ENCODE measurements at places on chromosomes 4 and X.

DNA sequence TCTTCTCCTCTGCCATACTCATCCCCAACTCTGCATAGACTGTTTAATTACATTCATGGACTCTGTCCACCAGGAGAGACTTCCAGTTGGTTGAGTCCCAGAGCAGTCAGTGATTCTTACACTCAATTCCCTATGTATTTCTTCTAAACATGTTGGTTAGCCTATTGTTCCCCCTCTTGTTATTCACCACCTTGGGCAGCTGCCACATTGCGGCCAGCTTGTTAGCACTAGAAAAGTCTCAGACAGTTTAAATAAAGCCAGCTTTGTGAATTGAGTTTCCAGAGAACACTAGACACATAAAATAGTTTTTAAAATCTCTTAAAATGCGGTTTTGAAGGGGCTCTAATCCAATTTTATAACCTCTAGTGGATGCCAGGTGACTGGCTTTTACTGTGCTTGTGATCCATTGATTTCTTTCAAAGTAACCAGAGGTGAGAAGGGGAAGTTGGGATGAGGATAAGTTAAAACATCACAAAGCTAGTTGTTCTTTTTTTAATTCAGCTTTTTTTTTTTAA lies 827.7 kb downstream of the FSTL5 start:
- DNase-seq: no peak

GRCh38 chr4:89549907-89550306 lies 242.3 kb upstream of the GPRIN3 start:
- no peak for DNase-seq

DNA sequence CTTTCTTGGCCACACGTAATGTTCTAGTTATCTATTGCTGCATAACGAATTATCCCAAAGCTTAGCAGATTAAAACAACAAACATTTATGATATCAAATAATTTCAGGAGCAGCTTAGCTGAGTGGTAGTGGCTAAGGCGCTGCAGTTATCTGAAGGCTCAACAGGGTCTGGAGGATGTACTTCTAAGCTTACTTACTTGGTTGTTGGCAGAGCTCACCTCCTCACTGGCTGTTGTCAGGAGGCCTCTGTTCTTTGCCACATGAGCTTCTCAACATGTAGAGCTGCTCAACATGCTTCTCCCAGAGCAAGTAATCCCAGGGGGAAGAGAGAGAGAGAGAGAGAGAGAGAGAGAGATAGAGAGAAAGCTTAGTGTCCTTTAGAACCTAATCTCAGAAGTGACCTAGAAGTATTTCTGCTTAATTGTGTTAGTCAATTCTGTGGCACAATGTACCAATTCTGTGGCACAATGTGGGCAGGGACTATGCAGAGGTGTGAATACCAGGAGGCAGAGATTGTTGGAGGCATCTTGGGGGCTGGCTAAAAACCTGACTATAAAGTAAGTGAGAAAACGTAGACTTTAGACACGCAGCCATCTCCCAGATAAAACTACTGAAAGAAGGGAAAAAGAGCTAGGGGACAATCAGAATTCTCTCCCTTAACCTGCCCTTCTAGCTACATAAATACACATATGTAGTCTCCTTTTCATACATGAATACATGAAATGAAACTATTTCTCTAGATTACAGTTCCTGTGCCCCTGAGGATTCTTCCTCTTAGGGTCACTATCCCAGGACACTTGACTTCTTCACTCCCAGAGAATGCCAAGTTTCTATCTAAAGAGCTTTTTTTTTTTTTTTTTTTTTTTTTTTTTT lies 40.2 kb downstream of the HOPX start:
- no peak for DNase-seq

DNA sequence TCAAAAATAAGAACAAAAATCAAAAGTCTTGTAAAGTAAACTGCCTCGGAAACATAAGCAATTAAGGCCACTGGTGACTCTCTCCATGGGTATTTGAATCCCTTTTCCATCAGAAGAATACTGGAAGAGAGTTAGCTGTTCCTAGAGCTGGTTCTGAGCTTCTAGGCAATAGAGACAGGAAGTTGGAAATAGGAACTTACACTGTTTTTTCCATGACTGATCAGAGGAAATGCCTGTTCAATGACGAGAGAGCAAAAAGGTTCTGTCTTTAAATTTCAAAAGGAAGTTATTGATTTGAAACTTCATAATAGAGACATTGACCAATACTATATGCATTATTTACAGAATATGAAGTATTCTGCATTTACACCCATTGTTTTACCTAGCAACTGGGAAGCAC lies 503.5 kb upstream of the ARX start:
- no peak for DNase-seq

DNA sequence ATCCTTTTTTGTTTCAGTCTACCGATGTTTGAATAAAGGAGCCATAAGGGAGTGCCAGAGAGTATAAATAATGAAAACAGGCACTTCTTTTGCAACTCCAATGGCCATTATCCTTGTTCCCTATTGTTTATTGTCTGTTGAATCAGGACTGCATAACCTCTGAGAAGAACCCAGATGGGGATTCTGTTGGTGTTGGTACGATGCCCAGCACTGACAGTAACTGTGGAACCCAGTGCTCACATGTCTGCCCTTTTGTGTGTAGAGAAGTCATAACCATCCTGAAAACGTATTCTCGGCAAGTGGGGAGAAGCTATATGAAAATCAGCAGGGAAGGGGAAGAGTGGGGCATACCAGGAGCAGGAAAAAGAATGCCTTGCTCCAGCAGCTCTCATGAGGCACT lies 195.1 kb upstream of the EDNRA start:
- no peak for DNase-seq

DNA sequence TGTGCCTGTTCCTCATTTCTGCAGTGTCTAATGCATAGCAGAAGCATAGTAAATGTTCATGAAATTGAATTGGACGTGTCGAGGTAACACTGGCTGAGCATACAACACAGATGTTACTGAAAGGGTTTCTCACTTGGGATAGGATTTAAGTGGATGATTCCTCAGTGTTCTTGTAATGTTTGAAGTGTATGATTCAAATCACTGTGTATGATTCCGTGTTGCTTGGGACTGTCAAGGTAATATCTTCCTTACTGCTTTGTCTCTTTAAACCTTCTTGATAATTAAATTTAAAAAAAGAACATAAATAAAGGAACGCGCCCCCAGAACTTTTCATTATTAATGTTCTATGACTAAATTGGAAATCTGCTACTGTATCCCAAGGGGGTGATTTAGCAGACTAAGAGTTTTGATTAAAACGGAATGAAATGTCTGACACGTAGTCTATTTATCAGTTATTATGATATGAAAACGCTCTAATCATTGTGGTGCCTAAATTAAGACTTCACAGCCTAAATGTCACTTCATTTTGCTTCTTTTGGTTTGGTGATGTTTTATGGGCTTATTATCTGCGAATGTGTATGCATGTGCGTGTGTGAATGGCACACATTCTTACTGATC lies 696.9 kb upstream of the EPHA5 start:
- no peak for DNase-seq

- DNase-seq: no peak
Measured at GRCh38 chr4:38105475-38106220, 145.4 kb downstream of the PTTG2 start.

DNA sequence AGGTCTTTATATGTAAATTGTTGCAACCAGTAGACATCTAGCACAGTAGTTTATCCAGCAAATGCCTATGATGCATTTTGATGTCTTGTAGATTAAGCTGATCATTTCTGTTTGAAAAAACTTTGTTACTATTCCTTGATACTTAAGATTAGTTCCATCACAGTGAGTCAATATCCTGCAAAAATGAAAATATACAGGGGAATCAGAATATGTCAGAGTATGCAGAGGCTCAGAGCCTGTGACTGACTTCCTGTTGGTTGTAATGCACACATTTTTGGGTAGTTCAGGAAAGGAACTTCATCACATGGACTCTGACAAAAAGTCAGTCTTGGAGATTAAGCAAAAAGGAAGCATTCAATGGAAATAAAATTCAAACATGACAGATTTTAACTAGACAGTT lies 815.5 kb downstream of the FAT4 start:
- no peak for DNase-seq

GRCh38 chrX:84735025-84735424 lies 232.8 kb upstream of the HDX start:
- no peak for DNase-seq

- no peak for DNase-seq
Measured at GRCh38 chrX:50805276-50805675, 8.7 kb downstream of the SHROOM4 start.

GRCh38 chr4:127631420-127631819 lies 1.3 kb upstream of the INTU start:
- no peak for DNase-seq

GRCh38 chrX:104833401-104833800 lies 267.4 kb downstream of the IL1RAPL2 start:
- DNase-seq: no peak

DNA sequence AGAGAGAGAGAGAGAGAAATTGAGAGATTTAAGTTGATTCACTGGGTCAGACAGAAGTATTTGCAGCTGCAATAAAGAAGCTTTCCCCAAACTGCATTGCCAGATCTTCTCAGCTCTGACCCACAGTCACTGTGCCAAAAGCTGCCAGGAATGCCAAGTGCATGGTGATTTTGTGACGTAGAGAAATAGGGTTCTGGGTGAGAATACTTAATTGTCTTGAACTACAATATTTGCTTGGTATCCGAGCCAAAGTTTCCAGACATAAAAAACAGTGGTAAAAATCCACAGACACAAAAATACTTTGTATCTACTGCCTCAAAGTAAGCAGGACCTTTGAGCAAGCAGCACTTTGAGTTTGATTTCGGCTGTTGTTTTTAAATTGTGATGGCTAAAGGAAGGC lies 331.1 kb downstream of the GRID2 start:
- no peak for DNase-seq

- DNase-seq: no peak
Measured at GRCh38 chrX:150615356-150615755, 46.9 kb downstream of the MTM1 start.

GRCh38 chrX:136203951-136204350 lies 47.2 kb downstream of the MAP7D3 start:
- DNase-seq: no peak

- no peak for DNase-seq
Measured at GRCh38 chr4:85805891-85806290, 330.9 kb downstream of the ARHGAP24 start.

DNA sequence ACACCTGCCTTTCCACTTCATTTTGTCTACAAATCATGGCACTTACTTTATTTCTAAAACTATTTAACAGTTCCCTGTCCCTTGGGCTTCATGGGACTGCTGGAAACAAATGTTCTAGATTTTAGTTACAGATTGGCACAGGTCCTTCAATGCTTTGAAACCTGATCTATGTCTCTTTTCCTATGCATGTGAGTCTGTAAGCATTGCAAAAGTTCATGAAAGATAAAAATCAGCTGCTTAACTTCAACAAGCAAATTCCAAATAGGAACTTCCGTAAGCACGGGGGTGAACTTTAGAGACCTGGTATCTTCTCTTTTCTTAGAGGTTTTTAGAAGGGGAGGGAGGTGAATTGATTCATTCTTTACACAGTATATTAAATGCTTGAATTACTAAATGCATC lies 9.5 kb downstream of the LGI2 start:
- DNase-seq: no peak

DNA sequence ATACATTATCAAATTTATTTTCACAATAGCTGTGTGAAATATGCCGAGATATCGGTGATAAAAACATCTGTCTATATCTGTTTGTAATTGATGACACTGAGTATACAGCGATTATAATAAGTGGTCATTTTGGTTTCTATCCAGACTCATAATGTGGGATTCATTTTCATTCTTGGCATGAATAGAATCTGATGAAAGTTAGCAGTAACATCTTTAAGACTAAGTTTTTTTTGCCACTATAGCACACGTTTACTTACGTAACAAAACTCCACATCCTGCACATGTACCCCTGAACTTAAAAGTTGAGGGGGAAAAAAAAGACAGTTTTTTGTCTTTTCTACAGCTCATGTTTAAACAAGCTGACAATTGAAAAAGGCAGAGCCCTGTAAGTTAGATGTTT lies 86.4 kb downstream of the PPA2 start:
- no peak for DNase-seq

GRCh38 chrX:21813612-21814368 lies 25.6 kb upstream of the MBTPS2 start:
- DNase-seq: no peak

- no peak for DNase-seq
Measured at GRCh38 chr4:172892300-172892699, 276.3 kb upstream of the GALNT7 start.

- DNase-seq: no peak
Measured at GRCh38 chrX:45202171-45202570, 1.5 kb upstream of the DIPK2B start.
